ENCODE measurements at places on chromosomes 16 and 17. TPM values are rescaled to one million over a fixed set of nuclear protein-coding genes. Genes with fewer than 3 reads are reported as not detected.

Gene CCL18
- total RNA-seq: not detected

- no peak for DNase-seq
- H3K36me3 ChIP-seq: no peaks in the 10 kb centered on the region
- no peak overlapping the region for H3K4me3 ChIP-seq
- H3K4me1 ChIP-seq: peaks cover 19% of the 10 kb centered on the region
These were observed 44.8 kb downstream of the C16orf82 start for GRCh38 chr16:27111486-27111885.

GRCh38 chr16:5064915-5065314, 841 bp downstream of the C16orf89 start:
- no peak overlapping the region for H3K4me3 ChIP-seq
- no peak for DNase-seq
- H3K27me3 ChIP-seq: no peaks in the 10 kb centered on the region
- no peaks in the 10 kb centered on the region for H3K4me1 ChIP-seq
- no peak overlapping the region for H3K27ac ChIP-seq

DNA sequence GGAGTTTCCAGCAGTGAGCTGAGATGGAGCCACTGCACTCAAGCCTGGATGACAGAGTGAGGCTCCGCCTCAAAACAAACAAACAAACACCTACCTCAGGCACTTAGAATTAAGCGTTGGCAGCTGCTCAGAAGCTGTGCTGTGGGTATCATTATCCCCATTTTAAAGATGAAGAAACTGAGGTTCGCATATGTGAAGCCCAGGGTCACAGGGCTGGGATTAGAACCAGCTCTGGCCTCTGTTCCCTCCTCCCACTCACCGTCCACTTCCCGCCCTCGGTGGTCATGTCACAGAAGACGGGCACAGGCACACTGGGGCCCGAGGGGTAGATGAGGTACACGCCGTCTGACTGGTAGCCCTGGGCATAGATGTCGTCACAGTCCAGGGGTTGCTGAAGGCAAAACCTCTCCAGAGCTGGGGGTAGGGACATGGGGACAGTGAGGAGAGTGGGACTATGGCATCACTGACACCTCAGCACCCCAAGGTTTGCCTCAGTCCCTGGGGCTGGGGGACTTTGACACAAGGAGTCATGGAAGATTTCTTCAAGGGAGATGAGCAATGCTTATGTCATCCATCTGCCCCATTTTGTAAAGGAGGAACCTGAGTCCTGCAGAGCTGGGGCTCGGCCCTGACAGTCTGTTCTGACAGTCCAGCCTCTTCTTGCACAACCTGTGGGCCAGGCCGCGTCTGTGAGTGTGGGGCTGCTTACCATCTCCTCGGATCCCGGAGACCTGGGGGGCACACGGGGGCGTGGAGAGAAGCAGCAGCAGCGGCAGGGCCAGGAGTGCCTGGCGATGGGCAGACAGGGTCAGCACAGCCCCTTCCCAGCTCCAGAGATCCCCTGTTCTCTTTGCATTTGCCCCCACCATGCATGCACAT, 700 bp downstream of the MFAP4 start:
- no peak overlapping the region for H3K27ac ChIP-seq
- H3K36me3 ChIP-seq: peaks cover 19% of the 10 kb centered on the region
- H3K27me3 ChIP-seq: no peaks in the 10 kb centered on the region
- H3K4me3 ChIP-seq: no peak overlapping the region
- no peak for DNase-seq

- peaks cover 22% of the 10 kb centered on the region for H3K4me1 ChIP-seq
- H3K4me3 ChIP-seq: no peak overlapping the region
- DNase-seq: no peak
- no peaks in the 10 kb centered on the region for H3K27me3 ChIP-seq
- no peak overlapping the region for H3K27ac ChIP-seq
These were observed 648.9 kb downstream of the WWOX start for GRCh38 chr16:78748220-78748929.

DNA sequence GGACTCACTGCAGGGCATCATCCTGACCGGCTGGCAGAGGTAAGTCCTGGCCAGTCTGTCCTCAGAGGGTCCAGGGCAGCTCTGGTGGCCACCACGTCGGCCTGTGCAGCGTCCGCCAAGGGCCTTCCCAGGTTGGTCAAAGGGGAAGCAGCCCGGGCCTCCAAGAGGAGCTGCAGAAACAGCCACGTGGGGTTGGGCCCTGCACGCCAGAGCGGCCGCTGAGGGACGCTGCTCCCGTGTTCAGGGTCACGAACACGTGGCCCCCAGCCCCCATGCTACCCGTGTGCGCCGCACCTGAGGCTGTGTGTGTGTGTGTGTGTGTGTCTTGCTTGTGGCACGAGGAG, 13.3 kb downstream of the CYBC1 start:
- no peak overlapping the region for H3K27ac ChIP-seq
- H3K4me1 ChIP-seq: peaks cover 22% of the 10 kb centered on the region
- peaks cover 22% of the 10 kb centered on the region for H3K36me3 ChIP-seq
- H3K4me3 ChIP-seq: no peak overlapping the region

GRCh38 chr17:4500191-4500571, 1.5 kb downstream of the SPNS2 start:
- no peak for DNase-seq
- no peaks in the 10 kb centered on the region for H3K36me3 ChIP-seq
- no peak overlapping the region for H3K27ac ChIP-seq
- H3K4me3 ChIP-seq: peak overlapping the region; percentile 45

Gene SLC9A5
- total RNA-seq: 3.1 TPM

Gene ARHGAP27
- total RNA-seq: 35.2 TPM

- no peaks in the 10 kb centered on the region for H3K36me3 ChIP-seq
- H3K27me3 ChIP-seq: no peaks in the 10 kb centered on the region
- no peak overlapping the region for H3K27ac ChIP-seq
- H3K4me3 ChIP-seq: no peak overlapping the region
These were observed 204.5 kb upstream of the RPL38 start for GRCh38 chr17:73998653-73999645.

GRCh38 chr17:66636111-66636510, 198.8 kb upstream of the CACNG5 start:
- no peaks in the 10 kb centered on the region for H3K27me3 ChIP-seq
- no peak overlapping the region for H3K27ac ChIP-seq
- peaks cover 8% of the 10 kb centered on the region for H3K4me1 ChIP-seq
- H3K36me3 ChIP-seq: peaks cover 2% of the 10 kb centered on the region

Gene CUEDC1
- 0.41 TPM for total RNA-seq

Gene MARCHF10
- total RNA-seq: not detected

Gene TAC4
- not detected for total RNA-seq

- no peaks in the 10 kb centered on the region for H3K27me3 ChIP-seq
- no peaks in the 10 kb centered on the region for H3K4me1 ChIP-seq
- no peak overlapping the region for H3K4me3 ChIP-seq
- no peak overlapping the region for H3K27ac ChIP-seq
- no peak for DNase-seq
- H3K36me3 ChIP-seq: no peaks in the 10 kb centered on the region
These were observed 483.0 kb downstream of the SLC39A11 start for GRCh38 chr17:72609501-72609900.

DNA sequence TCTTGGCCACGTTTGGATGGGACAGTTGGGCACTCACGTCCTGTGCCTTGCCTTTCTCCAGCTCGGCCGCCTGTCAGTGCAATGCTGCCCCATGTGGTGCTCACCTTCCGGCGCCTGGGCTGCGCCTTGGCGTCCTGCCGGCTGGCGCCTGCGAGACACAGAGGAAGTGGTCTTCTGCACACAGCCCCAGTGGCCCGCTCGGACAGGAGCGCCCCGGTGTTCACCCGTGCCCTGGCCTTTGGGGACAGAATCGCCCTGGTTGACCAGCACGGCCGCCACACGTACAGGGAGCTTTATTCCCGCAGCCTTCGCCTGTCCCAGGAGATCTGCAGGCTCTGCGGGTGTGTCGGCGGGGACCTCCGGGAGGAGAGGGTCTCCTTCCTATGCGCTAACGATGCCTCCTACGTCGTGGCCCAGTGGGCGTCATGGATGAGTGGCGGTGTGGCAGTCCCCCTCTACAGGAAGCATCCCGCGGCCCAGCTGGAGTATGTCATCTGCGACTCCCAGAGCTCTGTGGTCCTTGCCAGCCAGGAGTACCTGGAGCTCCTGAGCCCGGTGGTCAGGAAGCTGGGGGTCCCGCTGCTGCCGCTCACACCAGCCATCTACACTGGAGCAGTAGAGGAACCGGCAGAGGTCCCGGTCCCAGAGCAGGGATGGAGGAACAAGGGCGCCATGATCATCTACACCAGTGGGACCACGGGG, 7.1 kb downstream of the ACSF3 start:
- H3K27me3 ChIP-seq: no peaks in the 10 kb centered on the region
- H3K4me1 ChIP-seq: peaks cover 74% of the 10 kb centered on the region
- H3K36me3 ChIP-seq: peaks cover 63% of the 10 kb centered on the region
- no peak overlapping the region for H3K27ac ChIP-seq
- H3K4me3 ChIP-seq: no peak overlapping the region
- DNase-seq: no peak

- no peaks in the 10 kb centered on the region for H3K27me3 ChIP-seq
- H3K27ac ChIP-seq: no peak overlapping the region
- DNase-seq: no peak
- H3K4me1 ChIP-seq: no peaks in the 10 kb centered on the region
These were observed 135.6 kb upstream of the IRX3 start for GRCh38 chr16:54422159-54422558.

GRCh38 chr17:19762515-19762961, 14.4 kb upstream of the ALDH3A1 start:
- H3K36me3 ChIP-seq: no peaks in the 10 kb centered on the region
- no peaks in the 10 kb centered on the region for H3K27me3 ChIP-seq
- no peak overlapping the region for H3K27ac ChIP-seq
- H3K4me3 ChIP-seq: no peak overlapping the region

Gene TBX2
- 0.06 TPM for total RNA-seq

Gene KRTAP9-4
- total RNA-seq: not detected

Gene GPR142
- total RNA-seq: not detected

DNA sequence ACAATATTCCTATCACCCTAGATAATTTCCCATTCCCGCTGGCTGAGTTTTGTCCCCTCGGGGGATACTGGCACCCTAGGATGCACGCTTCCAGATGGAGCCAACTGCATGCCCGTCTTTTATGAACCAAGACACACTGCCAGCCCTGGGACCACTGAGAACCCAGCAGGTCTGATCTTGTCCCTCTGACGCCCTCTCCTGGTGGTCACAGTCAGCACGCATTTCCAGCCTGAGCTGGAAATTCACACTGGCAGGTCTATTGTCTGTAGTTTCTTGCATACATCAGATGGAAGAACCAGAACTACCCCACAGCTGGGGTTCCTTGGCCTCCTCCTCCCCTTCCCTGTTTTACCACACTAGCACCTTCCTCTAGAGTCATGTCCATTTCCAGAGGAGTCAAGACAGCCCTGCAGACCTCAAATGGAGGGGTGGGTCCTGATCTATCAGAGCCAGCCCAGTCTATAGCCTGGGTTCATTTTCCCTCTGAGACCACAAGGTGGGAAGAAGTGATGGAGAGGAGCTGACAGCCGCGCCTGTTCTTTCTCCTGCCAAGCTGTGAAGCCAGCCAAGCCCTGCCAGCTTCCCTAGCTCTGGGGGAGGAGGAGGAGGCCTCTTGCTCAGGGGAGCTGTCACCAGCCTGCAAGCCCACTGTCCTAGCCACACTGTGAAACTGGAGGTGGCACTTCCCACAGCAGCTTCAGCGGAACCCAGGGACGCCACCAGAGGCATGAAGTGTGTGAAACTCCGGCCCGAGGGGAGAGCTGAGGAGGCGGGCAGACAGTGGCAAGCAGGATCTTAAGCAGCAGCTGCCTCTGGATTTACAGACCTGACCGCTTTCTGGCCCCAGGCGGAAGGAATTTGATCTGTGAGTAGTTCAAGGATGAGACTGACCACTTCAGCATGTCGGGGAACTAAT, 29.3 kb downstream of the MXRA7 start:
- DNase-seq: peak; percentile 73
- no peak overlapping the region for H3K27ac ChIP-seq
- H3K36me3 ChIP-seq: no peaks in the 10 kb centered on the region
- H3K4me3 ChIP-seq: no peak overlapping the region

DNA sequence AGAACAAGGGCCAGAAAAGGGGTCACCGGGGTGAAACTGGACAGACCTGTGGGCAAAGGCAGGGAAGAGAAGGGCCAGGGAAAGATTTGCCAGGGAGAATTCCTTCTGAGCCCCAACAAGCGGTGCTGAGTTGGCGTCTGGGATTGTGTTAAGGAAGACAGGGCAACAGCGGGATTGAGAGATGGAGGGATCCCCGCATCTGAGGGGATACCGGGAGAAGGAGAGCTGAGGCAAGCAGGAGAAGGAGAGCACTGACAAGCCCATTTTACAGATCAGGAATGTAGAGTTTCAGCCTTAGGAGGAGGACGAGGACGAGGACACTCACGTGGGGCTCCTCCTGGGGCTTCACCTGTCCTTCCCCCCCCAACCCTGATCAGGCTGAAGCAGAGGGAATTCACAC, 998 bp upstream of the ABCC3 start:
- H3K27ac ChIP-seq: no peak overlapping the region
- DNase-seq: no peak
- H3K4me3 ChIP-seq: no peak overlapping the region
- peaks cover 83% of the 10 kb centered on the region for H3K27me3 ChIP-seq
- H3K4me1 ChIP-seq: peaks cover 9% of the 10 kb centered on the region

Gene SPNS2
- total RNA-seq: 0.53 TPM

GRCh38 chr17:29279397-29280070, 14.4 kb downstream of the NUFIP2 start:
- no peak overlapping the region for H3K27ac ChIP-seq
- DNase-seq: no peak
- peaks cover 58% of the 10 kb centered on the region for H3K4me1 ChIP-seq
- no peaks in the 10 kb centered on the region for H3K27me3 ChIP-seq
- H3K4me3 ChIP-seq: no peak overlapping the region

Gene CDH3
- total RNA-seq: 0.22 TPM

DNA sequence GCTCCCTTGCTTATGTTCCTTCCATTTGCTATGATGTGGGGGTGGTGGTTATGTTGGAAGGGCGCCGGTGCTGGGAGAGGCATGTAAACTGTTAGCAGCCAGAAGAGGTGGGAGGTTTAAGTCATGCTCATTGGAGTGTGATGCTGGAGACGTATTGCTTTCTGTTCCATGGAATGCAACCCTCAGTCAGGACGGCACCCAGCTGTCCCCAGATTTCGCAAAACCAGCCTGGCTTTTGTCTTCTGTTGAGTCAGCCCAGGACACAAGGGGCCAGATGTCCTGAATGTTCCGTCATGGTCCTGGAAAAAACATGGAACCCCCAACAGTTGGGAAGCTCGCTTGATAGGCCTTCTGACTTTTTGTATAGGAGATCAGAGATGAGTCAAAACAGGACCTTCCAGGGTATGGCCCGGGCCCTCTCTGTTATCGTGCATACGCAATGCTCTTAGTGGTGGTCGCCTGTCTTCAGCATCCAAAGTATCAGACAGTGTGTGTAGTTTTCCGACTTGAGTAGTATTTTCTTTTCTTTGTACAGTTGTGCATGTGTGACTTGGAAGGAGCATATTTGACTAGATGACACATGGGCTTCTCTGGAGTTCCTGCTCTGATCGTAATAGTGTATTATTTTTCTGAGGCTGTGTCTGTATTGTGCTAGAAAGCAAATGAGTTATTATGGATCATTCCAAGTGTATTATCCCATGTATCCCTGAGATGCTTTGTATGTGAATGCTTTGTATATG, 201.9 kb downstream of the SNX29 start:
- H3K4me3 ChIP-seq: no peak overlapping the region
- DNase-seq: no peak
- H3K36me3 ChIP-seq: no peaks in the 10 kb centered on the region
- H3K27ac ChIP-seq: no peak overlapping the region
- no peaks in the 10 kb centered on the region for H3K27me3 ChIP-seq
- H3K4me1 ChIP-seq: no peaks in the 10 kb centered on the region

Measured in CD4-positive, alpha-beta T cell (primary cell).